Activated CD8-positive, alpha-beta memory T cell treated with anti-CD3 and anti-CD28 coated beads, Interleukin-2, amount 10 ng/mL, durations not matched to agents 7 days and 5 days (primary cell): ENCODE measurements at places on chromosomes 3 and 15. TPM values are rescaled to one million over a fixed set of nuclear protein-coding genes. Genes with fewer than 3 reads are reported as not detected.

GRCh38 chr3:32454111-32454510, 48.5 kb downstream of the CMTM6 start:
- no peak overlapping the region for H3K27ac ChIP-seq
- H3K36me3 ChIP-seq, result peaks cover 15% of the 10 kb centered on the region
- no peak overlapping the region for H3K4me3 ChIP-seq
- peak; percentile 40 for DNase-seq

UBA3 gene
- 133 TPM for total RNA-seq

RPN1 gene
- total RNA-seq, result 151 TPM

GPR87 gene
- total RNA-seq, result 0.53 TPM

RARRES1 gene
- not detected for total RNA-seq

GRCh38 chr3:29755416-29755815, 474.5 kb downstream of the RBMS3 start:
- H3K4me3 ChIP-seq, result no peak overlapping the region
- no peaks in the 10 kb centered on the region for H3K36me3 ChIP-seq
- no peaks in the 10 kb centered on the region for H3K27me3 ChIP-seq
- H3K27ac ChIP-seq, result no peak overlapping the region
- no peaks in the 10 kb centered on the region for H3K4me1 ChIP-seq
- DNase-seq, result no peak

DNA sequence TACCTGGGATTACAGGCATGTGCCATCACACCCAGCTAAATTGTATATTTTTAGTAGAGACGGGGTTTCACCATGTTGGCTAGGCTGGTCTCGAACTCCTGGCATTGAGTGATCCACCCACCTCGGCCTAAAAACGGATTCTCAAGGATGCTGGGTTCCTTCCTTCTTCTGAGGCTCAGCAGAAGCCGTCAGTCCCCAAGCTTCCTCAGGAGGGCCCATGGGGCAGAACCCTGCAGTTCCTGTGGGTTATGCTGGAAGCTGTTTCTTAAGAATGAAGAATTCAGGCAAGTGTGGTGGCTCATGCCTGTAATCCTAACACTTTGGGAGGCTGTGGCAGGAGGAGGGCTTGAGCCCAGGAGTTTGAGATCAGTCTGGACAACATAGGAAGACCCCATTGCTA, 29.0 kb upstream of the ZNF710 start:
- no peak for DNase-seq
- no peak overlapping the region for H3K27ac ChIP-seq
- H3K4me3 ChIP-seq, result no peak overlapping the region

DNA sequence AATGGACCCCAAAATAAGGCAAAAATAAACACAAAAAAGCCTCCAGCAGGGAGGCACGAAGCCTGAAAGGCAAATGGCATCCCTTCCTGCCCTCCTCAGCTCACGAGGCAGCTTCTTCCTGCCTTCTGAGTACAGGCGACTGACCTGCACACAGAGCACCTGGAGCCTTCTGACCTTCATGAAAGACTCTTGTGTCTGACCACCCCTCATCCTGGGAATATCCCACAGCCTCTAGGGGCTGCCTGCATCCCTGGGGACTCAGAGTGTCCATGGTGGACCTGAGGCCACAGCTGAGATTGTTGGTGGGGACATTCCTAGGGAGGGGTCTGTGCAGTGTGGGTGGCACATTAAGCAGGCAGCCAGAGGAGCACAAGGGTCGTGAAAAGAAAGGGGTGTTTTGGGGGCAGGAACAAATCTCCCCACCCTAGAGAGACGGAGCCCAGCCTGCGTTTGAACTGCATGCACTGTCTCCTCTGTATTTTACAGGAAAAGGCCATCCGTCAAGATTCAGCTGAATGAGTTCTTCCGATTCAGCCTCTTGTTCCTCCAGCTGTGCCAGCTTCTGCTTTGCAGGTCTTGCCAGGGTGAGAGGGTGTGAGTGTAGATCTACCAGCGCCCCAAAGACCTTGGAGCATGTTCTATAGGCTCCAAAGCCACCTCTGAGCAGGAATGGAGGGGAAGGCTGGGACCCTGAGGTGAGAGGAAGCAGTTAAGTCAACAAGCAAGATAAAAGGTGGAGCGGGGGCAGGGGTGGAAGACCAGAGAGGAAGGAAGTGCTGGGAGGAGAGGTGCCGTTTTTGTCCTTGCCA, 80.4 kb upstream of the MEF2A start:
- no peak overlapping the region for H3K27ac ChIP-seq
- H3K4me3 ChIP-seq, result no peak overlapping the region
- H3K27me3 ChIP-seq, result peaks cover 44% of the 10 kb centered on the region
- peaks cover 7% of the 10 kb centered on the region for H3K4me1 ChIP-seq
- no peak for DNase-seq

NEK10 gene
- 0.73 TPM for total RNA-seq

- peaks cover 3% of the 10 kb centered on the region for H3K4me1 ChIP-seq
- H3K27me3 ChIP-seq, result peaks cover 21% of the 10 kb centered on the region
- no peak overlapping the region for H3K4me3 ChIP-seq
- DNase-seq, result no peak
- no peaks in the 10 kb centered on the region for H3K36me3 ChIP-seq
Measured at GRCh38 chr3:122926322-122926721, 101.2 kb downstream of the SEMA5B start.

GRCh38 chr3:33718595-33718907, 497 bp upstream of the CLASP2 start:
- H3K27me3 ChIP-seq, result peaks cover 2% of the 10 kb centered on the region
- H3K4me3 ChIP-seq, result peak overlapping the region; percentile 92
- peak overlapping the region; percentile 92 for H3K27ac ChIP-seq

ANKRD63 gene
- total RNA-seq, result not detected

GPR156 gene
- not detected for total RNA-seq

EOMES gene
- 7.3 TPM for total RNA-seq

NAALADL2 gene
- not detected for total RNA-seq

DAZL gene
- 0.07 TPM for total RNA-seq

DNA sequence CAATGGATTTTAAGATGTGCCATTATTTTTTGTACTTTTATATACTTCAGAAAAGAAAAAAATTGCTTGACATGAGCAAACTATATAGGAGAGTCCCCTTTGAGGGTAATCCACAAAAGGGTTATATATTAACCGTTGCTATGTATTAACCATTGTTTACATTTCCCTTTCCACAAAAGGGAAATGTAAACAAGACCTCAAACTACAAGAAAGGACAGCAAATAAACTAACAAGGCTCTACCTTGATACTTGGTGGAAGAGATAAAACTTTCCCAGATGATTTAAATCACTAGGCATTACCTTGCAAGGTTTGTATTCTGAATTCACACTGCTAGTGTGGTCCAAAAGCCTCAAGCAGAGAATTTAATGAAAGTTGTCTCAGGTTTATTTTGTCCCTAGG, 616.3 kb upstream of the BCHE start:
- no peaks in the 10 kb centered on the region for H3K4me1 ChIP-seq
- no peak overlapping the region for H3K27ac ChIP-seq
- DNase-seq, result no peak
- H3K27me3 ChIP-seq, result no peaks in the 10 kb centered on the region

- no peak for DNase-seq
- no peak overlapping the region for H3K27ac ChIP-seq
- H3K4me1 ChIP-seq, result no peaks in the 10 kb centered on the region
- peaks cover 52% of the 10 kb centered on the region for H3K27me3 ChIP-seq
- no peak overlapping the region for H3K4me3 ChIP-seq
Measured at GRCh38 chr3:37882711-37883110, 21.0 kb downstream of the CTDSPL start.

PLSCR2 gene
- not detected for total RNA-seq
